ENCODE measurements at places on chromosomes 13 and 19. TPM values are rescaled to one million over a fixed set of nuclear protein-coding genes. Genes with fewer than 3 reads are reported as not detected.

Gene TUBA3C
- total RNA-seq = 65.6 TPM

Gene PLK5
- not detected for total RNA-seq

Gene WDR88
- total RNA-seq = not detected

Gene ACP7
- total RNA-seq = 0.03 TPM

Gene ZIC5
- 2.4 TPM for total RNA-seq

Gene MIR17HG
- 3.7 TPM for total RNA-seq

Gene LILRB1
- not detected for total RNA-seq

Gene RHPN2
- 17.4 TPM for total RNA-seq

DNA sequence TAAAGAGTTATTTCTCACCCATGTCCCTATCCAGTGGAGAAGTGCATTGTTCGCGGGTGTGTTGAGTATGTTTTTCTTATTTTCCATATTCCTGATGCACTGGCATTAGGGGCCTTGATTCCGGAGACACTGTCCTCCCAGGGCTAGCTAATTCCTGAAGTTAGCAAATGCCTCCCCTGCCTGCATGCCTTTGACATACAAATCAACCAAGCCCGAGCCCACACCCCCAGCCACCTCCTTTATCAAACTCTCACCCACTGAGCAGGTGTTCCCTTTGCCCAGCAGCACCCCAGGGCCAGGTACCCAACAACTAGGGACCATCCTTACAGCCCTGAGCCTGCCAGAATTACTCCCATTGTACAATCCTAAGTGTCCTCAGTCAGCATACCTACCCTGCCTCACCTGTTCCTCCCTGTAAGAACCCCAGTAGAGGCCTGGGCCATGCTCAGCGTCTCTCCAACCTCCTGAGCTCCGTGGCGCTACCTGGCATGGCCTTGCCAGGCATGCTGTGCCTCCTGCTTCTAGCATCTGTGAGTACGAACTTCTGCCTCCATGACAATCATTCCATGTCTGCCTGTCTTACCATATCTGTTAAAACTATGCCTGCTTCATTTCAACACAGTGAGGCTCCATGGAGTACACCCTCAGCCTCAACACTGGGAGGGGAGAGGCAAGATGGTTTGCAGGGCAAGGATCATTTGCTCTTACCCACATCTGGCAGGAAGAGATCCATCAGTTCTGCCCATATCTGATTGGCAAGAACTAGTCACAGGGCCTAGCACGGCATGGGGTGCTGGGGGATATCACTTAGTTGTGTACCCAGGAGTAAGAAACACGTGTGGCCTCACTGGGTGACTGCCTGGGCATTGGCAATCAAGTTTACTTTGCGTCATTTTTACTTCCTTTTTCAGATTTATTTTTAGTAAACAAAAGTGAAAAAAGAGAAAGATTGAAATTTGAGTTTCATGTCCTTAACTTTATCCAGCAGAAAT is 203.9 kb downstream of the SHISA2 start:
- no peak for DNase-seq

DNA sequence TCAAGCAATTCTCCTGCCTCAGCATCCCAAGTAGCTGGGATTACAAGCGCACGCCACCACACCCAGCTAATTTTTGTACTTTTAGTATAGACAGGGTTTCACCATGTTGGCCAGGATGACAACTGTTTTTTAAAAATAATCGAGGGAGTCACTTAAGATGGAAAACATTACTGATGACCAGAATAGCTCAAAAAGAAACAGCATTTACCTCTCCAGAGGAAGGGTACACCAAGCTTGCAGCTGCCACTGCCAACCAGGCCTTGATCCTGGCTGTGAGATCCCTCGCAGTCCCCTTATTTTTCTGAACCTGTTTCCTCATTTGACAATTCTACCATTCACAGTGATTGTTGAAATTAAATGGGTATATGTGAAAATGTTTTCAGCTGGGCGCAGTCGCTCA is 14.5 kb downstream of the PDCD5 start:
- DNase-seq = no peak

GRCh38 chr13:113002913-113003290 is 33.9 kb downstream of the MCF2L start:
- no peak for DNase-seq

DNA sequence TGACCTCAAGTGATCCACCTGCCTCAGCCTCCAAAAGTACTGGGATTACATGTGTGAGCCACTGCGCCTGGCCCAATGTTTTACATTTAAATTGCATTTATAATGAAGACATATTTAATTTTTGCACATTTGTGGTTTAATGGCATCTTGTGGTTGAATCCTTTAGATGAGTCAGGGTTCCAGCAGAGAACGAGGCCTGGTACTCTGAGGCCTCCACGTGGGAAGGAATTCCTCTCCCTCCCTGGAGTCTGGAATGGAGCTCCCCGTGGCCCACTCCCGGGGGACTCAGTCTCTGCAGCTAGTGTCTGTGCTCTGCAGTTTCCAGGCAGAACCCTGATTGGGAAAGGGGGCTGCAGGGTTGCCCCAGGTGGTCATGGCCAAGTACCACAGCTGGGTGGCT is 24.2 kb downstream of the ZFR2 start:
- DNase-seq = peak; percentile 71

GRCh38 chr13:42600943-42601342 is 27.0 kb downstream of the TNFSF11 start:
- DNase-seq = peak; percentile 6

DNA sequence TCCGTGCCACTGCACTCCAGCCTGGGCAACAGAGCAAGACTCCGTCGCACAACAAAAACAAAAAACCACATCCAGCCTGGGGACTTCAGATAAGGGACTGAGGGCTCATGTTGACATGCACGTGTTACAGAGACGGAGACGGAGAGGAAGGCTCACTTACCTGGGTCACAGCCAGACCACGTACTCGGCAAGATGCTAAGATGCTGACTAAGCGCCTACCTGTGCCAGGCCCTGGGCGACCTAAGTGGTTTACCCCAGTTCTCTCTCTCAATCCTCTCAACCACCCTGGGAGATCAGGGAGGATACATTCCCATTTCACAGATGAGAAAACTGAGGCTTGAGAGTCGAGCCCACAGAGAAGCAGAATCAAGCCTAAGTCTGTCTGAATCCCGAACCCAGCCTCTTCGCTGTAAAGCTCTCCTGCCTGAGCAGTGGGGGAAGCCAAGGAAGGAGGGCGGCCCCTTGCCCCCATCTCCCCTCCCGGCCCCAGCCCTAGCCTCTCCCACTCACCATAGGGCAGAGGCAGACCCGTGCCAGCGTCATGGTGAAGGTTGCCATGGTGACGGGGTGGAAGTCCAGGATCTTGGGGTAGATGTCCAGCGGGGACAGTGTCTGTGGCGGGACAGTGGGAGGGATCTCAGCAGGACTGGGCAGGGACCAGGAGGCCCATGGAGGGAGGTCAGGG is 13.5 kb downstream of the ERCC2 start:
- no peak for DNase-seq

GRCh38 chr19:10780368-10780767 is 55.6 kb downstream of the TMED1 start:
- DNase-seq = peak; percentile 87

DNA sequence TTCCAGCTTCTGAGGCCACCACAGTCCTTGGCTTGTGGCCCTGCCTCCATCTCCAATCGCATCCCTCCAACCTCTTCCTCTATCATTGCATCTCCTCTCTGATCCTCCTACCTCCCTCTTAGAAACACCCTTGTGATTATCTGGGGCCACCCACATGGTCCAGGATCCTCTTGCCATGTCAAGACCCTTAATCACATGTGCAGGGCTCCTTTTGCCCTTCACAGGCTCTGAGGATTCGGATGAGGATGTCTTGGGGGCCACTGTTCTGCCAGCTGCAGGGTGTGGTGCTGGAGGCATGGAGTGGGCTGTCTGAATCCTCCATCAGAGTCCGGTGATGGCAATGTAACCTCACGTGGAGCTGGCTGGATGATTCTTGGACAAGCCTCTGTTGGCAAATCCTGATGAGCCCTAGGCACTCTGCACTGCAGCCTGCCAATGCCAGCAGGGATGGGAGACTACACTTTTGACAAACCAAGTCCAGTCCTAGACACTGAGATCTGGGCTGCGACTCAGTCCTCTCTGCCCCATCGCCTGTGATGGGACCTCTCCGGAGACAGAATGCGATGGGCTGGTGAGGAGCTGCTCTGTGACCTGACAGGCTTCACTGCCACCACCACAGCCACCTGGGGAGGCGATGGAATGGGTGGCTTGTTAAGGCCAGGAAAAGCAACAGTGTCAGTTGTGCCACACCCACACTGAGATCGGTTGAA is 61.2 kb downstream of the CCDC70 start:
- no peak for DNase-seq

DNA sequence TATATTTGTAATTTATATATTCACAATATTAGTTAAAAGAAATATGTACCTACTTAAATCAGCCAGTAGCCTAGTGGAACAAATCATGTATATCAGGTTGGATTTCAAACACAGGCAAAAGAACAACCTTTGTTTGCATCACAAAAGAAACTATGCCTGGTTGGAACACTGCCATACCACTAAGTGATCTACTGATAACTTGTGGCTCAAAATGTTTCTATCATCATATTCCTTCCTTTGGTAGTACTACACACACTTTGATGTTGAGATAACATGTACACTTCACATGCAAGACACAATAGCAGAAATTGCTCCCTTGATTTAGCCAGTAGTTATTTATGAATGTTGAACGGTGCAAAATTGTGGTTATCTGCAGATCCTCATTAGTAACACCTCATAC is 146.0 kb upstream of the GPC6 start:
- DNase-seq = peak; percentile 75

DNA sequence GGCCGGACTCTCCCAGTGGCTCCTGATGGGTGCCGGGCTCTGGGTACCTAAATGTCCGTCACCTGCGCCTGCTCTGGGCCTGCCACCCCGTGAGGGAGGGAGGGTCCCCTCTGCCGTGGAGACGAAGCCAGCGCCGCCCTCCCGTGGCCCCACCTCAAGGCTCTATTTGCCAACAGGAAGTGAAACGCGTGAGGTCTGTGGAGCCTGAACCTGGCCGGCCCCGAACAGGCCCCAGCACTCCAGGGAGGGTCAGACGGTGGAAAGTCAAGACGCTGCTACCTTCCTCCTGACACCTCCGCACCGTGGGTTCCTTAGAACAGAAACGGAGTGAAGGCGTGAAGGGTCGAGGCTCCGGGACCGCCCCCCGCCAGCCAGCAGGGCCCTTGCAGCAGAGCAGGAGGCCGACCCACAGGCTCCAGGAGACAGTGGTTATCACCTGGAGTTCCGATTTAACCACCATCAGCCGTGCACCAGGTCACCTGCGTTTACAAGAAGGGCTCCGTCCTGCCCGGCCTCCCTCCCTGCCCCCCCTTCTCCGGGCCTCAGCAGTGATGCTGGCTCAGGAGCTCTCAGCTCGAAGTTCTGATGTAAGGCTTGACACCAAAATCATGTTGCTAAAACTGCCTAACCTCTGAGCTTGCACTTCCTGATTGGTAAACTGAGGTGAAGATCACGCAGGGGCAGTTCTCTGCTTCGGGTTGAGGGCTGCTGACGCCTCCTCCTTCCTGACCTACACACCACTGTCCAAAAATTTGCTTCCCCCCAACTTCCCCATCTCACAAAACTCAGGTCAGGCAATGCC is 50.9 kb upstream of the C13orf46 start:
- no peak for DNase-seq

DNA sequence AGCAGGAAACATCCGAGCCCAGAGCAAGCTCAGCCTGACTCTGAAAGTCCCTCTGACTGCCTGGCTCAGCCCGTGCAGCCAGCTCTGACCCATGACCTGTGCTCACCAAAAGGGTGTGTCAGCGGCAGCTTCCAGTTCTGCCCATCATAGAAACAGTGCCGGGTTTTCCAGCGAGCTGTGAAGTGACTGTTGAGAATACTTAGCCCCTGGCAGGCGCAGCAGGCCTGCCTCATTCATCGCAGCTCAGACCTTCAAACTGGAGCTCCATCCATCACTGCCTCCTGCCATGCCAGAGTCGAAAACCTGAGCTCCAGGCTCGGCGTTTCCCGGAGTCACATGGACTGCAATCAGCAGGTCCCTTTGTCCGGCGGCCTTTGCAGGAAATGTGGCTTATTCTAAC is 16.3 kb upstream of the GSX1 start:
- DNase-seq = no peak

DNA sequence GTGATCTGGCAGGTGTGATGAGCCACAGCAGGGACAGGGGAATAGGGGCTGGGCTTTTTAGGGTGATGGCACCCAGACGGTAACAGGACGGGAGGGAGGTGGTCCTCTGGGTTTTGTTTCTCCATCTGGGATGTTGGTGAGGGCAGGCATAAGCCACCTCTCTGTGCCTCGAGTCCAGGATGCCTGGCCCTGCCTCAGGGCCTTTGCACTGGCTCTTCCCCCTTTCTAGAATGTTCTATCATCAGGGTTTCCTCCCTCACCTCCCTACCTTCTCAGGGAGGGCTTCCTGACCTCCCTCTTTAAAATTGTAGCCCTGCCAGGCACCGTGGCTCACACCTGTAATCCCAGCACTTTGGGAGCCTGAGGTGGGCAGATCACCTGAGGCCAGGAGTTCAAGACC is 6.6 kb downstream of the CERS4 start:
- no peak for DNase-seq

DNA sequence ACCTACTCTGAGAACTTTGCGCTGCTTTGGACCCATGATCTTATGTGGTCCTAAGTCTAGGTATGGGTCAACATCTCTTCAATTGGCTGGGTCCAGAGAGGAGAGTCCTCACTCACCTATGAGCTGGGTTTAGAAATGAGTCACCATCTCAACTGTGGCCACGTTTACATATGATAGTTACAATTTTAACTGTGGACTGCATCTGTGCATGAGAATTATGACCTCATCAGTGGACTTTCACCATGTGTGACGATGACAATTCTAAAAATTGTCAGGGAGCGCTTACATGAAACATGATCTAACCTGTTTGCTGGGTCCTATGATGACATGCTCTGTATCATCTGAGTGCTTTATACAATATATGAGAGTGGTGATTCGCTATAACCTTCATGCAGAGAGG is 12.7 kb upstream of the ZNF724 start:
- DNase-seq = no peak

DNA sequence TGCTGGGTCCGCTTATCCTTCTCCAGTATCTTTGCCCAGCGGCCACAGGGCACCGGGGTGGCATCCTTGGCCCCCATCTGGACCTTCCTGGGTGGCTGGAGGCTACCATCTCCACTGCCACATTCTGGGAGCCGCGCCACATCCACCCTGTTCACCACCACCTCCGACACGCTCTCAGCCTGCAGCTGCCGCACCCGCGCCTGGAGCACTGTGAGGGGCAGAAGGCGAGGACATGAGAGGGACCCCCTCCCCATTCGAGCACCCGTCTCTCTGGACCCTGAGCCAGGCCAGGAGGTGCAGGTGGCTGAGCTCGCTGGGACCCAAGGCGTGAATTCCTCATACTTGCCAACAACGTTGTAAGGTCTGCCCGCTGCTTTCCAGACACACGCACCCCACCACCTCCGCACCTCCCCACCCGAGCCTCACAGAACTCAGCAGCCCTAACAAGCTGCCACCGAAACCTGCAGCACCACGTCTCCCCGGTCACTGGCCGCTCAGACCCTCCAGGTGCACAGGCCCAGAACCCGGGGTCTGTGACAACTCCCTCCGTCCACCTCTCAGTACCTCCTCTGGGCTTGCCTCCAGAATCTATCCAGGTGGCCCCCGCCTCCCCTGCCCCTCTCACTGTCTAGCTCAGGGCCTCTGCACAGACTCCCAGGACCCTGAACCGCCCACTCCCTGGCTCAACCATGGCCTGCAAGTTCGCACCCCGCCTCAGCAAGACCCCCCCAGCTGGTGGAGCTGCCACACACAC is 3.2 kb downstream of the POLRMT start:
- DNase-seq = no peak

Data from A172 (cell line).